ENCODE measurements at places on chromosomes 6 and 20.
A peak's percentile ranks its signal among the peaks of the same experiment; 100 is the strongest.

DNA sequence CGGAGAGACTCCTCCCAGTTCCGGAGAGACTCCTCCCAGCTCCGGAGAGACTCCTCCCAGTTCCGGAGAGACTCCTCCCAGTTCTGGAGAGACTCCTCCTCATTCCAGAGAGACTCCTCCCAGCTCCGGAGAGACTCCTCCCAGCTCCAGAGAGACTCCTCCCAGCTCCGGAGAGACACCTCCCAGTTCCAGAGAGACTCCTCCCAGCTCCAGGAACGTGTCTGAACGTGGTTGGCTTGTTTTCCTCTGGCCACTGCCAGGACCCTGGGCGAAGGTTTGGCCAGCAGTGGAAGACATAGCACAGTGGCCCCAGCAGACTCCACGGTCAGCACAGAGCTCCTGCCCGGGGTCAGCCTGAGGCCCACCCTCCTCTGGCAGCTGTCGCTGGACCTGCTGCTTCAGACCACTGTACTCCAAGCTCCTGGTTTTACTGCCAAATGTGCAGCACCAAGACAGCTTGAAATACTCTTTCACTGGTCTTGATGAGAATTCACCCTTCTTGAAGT is 122.3 kb upstream of the AFDN start:
- no peak for DNase-seq

DNA sequence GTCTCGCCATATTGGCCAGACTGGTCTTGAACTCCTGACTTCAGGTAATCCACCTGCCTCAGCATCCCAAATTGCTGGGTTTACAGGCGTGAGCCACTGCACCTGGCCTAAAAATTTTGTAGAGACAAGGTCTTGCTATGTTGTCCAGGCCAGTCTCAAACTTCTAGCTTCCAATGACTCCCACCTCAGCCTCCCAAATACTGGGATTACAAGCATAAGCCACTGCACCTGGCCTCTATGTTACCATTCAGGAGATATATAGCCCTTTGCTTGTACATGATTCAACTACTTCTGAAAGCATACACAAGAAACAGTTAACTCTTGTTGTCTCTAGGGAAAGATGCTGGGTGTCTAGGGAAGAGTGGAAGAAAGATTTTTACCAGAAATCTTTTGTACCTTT is 19.0 kb upstream of the NCOA3 start:
- no peak for DNase-seq

DNA sequence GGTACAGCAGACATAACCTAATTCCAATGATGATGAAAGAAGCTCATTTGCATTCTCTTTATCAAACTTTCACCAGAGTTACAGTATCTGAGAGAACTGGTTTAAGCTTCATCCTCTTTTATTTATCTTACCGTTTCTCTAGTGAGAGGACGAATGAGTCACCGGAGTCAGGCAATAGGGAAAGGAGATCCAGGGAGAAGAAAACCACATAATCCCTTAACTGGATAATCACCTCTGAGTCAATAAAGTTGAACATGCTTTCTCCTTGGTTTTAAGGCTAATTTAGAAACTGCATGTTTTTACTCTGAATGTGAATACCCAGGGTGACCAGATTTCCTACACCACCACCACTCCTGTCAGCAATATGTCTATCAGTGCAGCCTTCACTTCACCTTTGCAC is 313.7 kb upstream of the TBX18 start:
- DNase-seq: peak; percentile 89

GRCh38 chr6:16227605-16228004 is 10.8 kb upstream of the GMPR start:
- no peak for DNase-seq

- no peak for DNase-seq
Observed at GRCh38 chr6:165641672-165642156, 21.3 kb downstream of the PDE10A start.

GRCh38 chr6:9126878-9127560 is 691.7 kb upstream of the SLC35B3 start:
- peak; percentile 52 for DNase-seq
